Dermis microvascular lymphatic vessel endothelial cell (primary cell): ENCODE measurements at places on chromosomes 16 and 17. TPM values are rescaled to one million over a fixed set of nuclear protein-coding genes. Genes with fewer than 3 reads are reported as not detected.
A peak's percentile ranks its signal among the peaks of the same experiment; 100 is the strongest.

The LYRM1 gene
- total RNA-seq: 33.5 and 41.0 TPM in 2 replicates

The ST6GALNAC2 gene
- total RNA-seq: 0.13 and 0.25 TPM in 2 replicates

DNA sequence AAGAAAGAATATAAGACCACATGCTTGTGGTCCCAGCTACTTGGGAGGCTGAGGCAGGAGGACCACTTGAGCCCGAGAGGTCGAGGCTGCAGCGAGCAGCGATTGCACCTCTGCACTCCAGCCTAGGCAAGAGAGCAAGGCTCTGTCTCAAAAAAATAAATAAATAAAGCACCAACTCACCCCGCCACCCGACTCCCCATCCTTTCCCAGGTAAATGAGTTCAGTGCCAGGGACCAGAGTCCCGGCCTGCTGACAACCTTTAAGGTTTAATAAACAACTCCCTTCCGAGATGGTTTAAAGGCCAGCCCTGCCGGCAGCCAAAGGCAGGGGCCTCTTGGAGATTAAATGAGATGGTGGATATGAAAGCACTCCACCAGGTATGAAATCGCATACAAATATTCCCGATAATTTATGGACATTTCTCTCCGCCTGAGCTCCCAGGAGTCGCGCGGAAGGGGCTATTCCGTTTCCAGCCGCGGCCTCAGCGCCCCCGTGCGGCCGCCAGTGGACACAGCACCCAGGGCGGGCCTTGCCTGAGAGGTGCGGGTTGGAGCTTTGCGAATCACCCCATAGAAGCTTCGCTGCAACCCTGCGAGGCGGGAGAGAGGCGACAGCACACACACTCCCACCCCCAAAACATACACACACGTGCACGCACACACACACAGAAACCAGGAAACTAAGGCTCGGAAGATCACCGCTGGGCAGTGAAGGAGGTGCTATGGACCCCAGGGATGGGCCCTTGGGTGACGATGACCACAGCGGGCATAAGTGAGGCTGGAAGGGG, 4.0 kb upstream of the RPL38 start:
- peak; percentile 50 for DNase-seq

The FAM171A2 gene
- total RNA-seq: 3.9 and 6.6 TPM in 2 replicates

DNA sequence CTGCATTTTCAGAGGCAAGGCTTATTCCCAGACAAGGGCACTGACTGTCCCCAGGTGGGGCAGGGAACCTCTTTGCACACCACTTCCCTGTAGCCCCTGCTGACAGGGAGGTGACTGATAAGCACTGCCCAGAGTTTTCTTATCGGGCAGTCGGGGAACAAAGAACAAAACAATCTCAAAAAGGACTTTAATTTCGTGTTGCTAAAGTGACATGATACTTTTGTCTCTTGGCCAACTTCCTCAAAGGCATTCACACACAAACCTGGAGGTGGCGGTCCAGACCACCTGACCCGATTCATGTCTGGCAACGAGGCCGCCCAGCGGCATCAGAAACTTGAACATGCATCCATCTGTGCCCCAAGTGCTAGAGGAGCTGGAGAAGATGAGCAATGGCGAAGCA, 28.9 kb downstream of the ZDHHC7 start:
- no peak for DNase-seq

The LGALS9 gene
- total RNA-seq: 26.1 and 69.7 TPM in 2 replicates

The SCN4A gene
- 0.13 TPM in 1 of 2 replicates, not detected in the other for total RNA-seq

DNA sequence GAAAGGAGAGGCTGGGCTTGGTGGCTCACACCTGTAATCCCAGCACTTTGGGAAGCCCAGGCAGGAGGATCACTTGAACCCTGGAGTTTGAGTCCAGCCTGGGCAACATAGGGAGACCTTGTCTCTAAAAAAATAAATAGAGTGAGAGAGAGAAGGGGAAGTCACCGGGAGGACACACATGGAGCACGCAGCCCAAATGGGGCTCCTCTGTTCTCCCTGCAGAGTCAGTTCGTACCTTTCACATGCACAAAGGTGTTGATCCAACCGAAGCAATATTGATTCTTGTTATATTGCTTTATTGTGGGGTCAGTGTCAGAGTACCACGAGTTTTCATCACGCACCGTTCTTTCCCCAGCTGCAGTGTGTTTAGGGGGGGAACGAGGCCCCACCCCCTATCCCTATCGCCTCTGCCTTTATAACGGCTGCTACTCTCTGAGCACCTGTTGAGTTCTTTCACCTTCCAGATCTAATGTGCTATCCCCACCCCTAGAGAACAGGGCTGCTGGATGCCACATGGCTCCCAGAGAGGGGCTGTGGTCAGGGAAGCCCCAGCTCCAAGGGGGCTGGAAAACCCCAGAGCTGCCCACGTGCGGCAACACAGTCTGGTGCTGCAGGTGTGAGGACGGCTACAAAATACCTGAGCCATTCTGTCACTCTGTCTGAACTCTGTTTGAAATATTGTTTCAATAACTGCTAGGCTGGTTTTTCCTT, 1.0 kb upstream of the TMEM235 start:
- no peak for DNase-seq

The KPNA2 gene
- 89.0 and 103 TPM in 2 replicates for total RNA-seq

DNA sequence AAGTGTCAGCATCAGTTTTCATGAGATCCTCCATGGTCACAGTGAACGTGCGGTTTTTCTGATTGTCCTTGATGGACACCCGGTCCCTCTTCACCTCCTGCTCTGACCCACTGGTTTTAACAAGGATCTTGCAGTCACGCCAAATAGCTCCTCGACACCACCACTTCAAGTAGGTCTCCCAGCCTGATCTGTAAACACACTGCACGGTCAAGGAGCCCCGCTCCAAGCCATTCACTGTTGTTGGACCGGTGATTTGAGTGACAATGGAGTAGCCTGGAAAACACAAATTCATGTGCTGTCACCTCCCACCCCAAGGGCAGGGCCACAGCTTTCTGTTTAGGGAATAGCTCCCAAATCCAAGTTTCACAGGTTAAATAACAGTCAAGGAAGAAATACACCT, 8.2 kb downstream of the CD300LF start:
- DNase-seq: no peak

The CACNA1G gene
- total RNA-seq: not detected in 2 replicates

DNA sequence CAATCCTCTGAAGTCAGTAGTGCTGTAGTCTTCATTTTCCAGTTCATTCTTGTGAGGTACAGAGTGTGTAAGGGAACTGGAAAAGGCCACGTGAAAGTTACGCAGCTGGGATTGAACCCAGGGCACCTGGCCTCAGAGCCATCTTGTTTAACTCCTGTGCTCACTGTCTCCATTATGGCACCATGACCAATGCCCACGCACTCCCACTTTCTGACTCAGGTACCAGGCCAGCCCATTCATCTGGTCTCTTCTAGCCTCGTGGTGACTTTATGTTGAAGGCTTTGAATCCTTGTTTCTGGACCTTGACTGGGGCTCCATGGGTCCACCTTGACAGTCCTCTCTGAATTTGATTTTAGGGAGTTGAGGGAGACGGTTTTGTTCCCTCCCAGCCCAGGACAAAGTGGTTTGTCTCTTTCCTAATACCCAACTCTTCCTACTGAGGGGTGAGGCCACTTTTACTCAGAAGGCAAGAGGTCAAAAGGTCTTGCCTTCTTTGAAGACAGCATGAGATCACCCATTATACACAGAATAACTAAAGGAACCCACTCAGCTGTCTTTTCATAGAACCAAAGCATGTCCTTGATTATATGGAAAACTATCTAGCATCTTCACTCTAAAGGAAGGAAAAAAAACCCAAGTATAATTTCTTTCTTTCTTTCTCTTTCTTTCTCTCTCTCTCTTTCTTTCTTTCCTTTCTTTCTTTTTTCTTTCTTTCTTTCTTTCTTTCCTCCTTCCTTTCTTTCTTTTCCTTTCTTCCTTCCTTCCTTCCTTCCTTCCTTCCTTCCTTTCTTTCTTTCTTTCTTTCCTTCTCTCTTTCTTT, 50.0 kb downstream of the OTOA start:
- no peak for DNase-seq

The ACE gene
- 25.7 and 51.3 TPM in 2 replicates for total RNA-seq

DNA sequence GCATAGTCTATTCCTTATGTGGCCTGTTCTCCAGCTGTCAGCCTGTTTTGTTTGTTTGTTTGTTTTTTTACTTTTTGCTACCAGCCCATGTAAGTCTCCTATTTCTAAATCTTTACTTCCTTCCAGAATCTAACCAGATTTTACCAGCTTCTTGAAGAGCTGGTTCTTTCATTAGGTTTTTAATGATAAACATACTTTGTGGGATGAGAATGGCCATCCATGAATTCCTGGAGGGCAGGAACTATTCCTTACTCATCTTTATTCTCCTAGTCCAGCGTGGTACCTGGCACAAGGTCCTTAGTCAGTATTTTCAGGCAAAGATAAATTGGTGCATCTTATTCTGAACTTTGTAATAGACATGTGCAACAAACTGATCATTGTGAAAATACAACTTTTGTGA, 17.3 kb downstream of the RSPRY1 start:
- DNase-seq: no peak

GRCh38 chr16:1332618-1333148, 762 bp upstream of the BAIAP3 start:
- no peak for DNase-seq

GRCh38 chr17:82018989-82019689, 3.5 kb downstream of the CENPX start:
- DNase-seq: no peak

- no peak for DNase-seq
These were observed 26.5 kb upstream of the GSG1L start for GRCh38 chr16:28089992-28090365.

DNA sequence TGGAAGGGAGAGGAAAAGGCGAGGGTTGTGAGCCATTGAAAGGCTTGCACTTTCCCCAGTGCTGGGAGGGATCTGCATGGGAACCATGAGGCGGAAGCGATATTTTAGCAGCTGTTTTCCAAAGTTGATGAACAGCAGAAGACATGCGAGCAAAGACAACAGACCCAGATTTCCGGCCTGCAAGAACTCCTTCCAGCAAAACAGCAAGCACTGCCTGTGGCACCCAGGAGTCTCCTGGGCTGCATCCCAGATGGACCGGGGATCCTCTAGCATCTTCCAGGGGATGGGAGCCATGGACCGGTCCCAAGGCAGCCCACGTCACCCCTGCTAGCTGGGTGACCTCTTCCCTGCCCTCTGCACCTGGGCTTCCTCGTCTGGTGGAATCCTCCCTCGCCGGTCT, 162.8 kb downstream of the IRF8 start:
- no peak for DNase-seq

The STAT5A gene
- 41.8 and 45.9 TPM in 2 replicates for total RNA-seq

DNA sequence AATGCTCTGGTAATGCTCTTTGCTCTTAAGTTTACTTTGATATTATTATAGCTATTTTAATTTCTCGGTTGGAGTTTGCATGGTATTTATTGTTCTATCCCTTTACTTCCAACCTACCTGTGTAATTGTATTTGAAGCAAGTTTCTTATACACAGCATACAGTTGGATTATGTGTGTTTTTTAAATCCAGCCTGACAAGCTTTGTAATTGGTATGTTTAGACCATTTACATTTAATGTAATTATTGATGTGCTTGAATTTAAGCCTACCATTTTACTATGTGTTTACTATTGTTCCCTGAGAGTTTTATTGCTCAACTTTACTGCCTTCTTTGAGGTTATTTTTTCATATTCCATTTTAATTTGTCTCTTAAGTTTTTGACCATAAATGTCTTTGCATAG, 35.7 kb downstream of the ACSF3 start:
- DNase-seq: no peak

DNA sequence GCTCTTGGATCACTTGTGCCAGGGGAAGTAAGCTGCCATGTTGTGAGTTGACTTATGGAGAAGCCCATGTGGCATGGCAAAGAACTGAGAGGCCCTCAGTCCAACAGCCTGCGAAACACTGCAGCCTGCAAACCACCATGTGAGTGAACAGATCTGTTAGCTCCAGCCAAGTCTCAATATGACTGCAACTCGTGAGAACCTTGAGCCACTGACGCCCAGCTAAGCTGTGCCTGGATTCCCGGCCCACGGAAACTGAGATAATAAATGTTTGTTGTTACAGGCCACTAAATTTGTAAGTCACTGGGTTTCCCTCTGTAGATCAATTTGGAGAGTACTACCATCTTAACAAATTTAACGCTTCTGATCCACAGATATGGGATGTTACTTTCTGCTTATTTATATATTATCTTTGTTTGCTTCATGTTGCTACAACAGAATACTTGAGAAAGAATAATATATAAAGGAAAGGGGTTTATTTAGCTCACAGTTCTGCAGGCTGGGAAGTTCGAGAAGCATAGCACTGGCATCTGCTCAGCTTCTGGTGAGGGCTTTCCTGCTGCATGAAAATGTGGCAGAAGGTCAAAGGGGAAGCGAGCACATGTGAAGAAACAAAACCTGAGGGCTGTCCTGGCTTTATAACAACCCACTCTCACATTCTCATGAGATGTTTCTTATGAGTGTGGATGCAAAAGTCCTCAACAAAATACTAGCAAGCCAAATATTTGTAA, 29.4 kb upstream of the ATP2A3 start:
- DNase-seq: no peak

The SLC38A8 gene
- total RNA-seq: not detected in 2 replicates

DNA sequence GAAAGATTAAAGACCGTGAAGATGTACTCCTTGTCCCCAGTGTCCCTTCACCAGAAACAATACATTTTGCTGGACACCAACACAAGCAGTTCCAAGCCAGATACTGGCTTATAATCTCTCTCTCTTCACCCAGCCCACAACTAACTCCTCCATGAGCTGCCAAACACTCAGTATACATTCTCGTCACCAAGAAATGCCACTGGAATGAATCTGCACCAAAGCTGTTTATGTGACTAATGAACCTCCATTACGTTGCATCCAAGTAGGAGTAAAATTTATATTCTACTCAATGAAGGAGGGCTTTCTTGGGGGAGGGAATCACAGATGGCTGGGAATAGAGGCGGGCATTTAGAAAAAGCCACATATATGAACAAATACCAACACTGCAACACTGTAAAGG, 20.9 kb upstream of the SOX9 start:
- no peak for DNase-seq

DNA sequence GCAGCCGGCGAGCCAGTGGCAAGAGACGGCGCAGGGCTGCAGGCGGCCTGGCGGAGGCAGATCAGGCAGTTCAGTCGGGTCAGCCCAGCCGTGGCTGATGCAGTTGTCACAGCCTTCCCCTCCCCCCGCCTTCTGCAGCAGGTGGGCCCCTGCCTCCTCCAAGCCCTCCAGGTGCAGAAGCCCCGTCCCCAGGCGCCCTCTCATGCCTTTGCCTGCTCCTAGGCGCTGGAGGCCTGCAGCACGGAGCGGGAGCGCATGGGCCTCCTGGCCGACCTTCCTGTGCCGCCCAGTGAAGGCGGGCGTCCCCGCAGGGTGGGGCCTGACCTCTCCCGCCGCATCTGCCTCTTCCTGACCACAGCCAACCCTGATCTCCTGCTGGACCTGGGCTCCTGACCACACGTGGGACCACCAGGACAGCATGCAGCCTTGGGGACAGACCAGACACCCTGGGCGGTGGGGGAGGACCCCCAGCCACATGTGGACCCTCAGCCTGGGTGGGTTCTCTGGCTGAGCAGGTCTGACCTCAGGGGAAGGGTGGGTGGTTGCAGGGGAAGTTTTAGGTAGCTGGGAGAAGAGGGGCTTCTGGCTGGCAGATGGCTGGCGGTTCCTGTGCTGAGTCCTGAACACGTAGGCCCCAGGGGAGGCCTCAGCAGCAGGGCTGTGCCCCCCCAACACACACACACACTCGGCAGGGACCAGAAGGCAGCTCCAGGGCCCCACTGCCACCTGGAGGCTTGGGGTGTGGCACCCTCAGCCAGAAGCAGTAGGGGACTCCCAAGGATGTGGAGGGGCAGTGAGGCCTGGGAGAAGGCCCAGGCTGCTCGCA, 3.1 kb upstream of the MRPS34 start:
- DNase-seq: no peak

The KRTAP4-3 gene
- total RNA-seq: not detected in 2 replicates

- no peak for DNase-seq
These were observed 42.1 kb downstream of the ABHD15 start for GRCh38 chr17:29524692-29525091.
